ENCODE measurements at places on chromosomes 3 and 15. TPM values are rescaled to one million over a fixed set of nuclear protein-coding genes. Genes with fewer than 3 reads are reported as not detected.

- DNase-seq = no peak
- no peak overlapping the region for H3K27ac ChIP-seq
- H3K36me3 ChIP-seq = no peaks in the 10 kb centered on the region
- no peak overlapping the region for H3K4me3 ChIP-seq
- H3K27me3 ChIP-seq = peaks cover 85% of the 10 kb centered on the region
These were observed 1.4 kb downstream of the FEZF2 start for GRCh38 chr3:62371720-62372591.

DNA sequence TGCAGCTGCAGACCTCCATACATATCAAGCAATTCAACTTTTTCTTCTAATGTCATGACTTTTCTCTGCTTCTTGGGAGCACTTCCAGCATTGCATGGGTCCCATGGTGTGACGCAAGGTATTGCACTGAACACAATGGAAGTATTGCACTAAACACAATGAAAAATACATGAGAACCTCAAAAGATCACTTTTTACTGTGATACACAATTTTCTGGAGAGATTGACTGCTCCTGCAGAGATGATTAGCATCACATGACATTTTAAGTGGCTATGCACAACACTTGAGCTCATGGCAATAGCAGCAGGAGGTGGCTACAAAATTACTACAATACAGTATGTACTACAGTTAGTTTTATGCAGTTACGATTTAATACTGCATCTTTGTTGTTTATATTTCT, 113.5 kb upstream of the BHLHE40 start:
- H3K36me3 ChIP-seq = peaks cover 7% of the 10 kb centered on the region
- no peaks in the 10 kb centered on the region for H3K27me3 ChIP-seq
- H3K4me3 ChIP-seq = no peak overlapping the region
- no peak overlapping the region for H3K27ac ChIP-seq
- peaks cover 16% of the 10 kb centered on the region for H3K4me1 ChIP-seq
- no peak for DNase-seq

DNA sequence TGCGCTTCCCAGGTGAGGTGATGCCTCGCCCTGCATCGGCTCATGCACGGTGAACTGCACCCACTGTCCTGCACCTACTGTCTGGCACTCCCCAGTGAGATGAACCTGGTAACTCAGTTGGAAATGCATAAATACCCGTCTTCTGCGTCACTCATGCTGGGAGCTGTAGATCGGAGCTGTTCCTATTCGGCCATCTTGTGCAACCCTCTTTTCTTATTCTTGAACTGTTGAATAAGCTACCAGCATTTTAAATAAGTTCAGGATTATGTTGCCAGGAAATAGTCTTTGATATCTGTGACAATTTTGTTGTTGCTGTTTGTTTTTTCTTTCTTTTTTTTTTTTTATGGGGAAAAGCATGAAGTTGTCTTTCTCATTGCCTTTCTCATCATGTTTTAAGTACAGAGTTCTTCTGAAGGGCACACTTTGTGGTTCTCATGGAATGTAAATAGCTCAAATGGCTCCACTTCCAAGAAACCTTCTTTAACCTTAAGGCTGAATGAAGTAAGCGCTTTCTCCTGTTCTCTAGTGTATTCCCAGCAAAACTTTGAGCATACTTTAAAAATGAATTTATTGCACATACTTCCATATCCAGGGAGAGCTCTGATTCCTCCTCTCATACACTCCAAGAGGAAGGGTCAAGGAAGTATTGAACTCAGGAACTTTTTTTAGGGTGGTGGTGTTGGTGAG, 468.0 kb upstream of the TBL1XR1 start:
- H3K27ac ChIP-seq = peak overlapping the region; percentile 37
- H3K4me3 ChIP-seq = no peak overlapping the region
- peaks cover 5% of the 10 kb centered on the region for H3K36me3 ChIP-seq
- DNase-seq = no peak
- peaks cover 13% of the 10 kb centered on the region for H3K4me1 ChIP-seq

- H3K4me3 ChIP-seq = no peak overlapping the region
- no peak for DNase-seq
- H3K4me1 ChIP-seq = no peaks in the 10 kb centered on the region
- no peaks in the 10 kb centered on the region for H3K36me3 ChIP-seq
- no peaks in the 10 kb centered on the region for H3K27me3 ChIP-seq
These were observed 290.9 kb downstream of the C3orf38 start for GRCh38 chr3:88440701-88441100.

CEP70 gene
- total RNA-seq = 16.6 TPM

RARB gene
- not detected for total RNA-seq

DNA sequence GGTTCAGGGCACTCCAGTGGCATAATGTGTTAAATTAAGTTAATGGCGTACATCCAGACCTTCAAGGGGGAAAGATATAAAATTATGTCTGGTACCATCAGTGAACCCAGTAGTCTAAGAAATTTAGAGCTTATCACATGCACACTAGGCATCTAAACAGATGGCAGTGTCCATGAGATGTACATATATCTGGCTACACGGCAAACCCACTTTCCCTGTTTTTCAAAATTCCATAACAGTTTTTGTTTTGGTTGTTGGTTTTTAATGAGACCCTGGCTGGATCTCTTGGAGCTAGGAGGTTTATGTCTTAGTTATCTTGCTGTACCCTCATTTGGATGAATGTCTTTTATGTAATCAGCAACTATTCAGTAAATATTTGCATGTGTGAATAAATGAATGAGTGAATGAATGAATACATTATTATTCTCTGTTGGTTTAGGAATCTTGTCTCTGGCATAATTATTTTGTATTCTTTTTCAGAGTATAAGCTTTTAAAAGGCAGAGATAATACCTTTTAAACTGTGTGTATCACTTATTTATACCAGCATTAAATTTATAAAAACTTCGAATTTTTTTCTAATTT, 3.1 kb upstream of the UTS2B start:
- no peak overlapping the region for H3K27ac ChIP-seq
- peaks cover 7% of the 10 kb centered on the region for H3K4me1 ChIP-seq
- H3K4me3 ChIP-seq = no peak overlapping the region
- H3K27me3 ChIP-seq = peaks cover 11% of the 10 kb centered on the region
- H3K36me3 ChIP-seq = peaks cover 2% of the 10 kb centered on the region
- DNase-seq = no peak

SLC2A2 gene
- total RNA-seq = not detected

- H3K27ac ChIP-seq = peak overlapping the region; percentile 86
- H3K36me3 ChIP-seq = peaks cover 14% of the 10 kb centered on the region
- H3K4me3 ChIP-seq = no peak overlapping the region
- H3K4me1 ChIP-seq = peaks cover 67% of the 10 kb centered on the region
- no peaks in the 10 kb centered on the region for H3K27me3 ChIP-seq
- no peak for DNase-seq
These were observed 4.3 kb downstream of the GLB1 start for GRCh38 chr3:33092496-33093254.

DNA sequence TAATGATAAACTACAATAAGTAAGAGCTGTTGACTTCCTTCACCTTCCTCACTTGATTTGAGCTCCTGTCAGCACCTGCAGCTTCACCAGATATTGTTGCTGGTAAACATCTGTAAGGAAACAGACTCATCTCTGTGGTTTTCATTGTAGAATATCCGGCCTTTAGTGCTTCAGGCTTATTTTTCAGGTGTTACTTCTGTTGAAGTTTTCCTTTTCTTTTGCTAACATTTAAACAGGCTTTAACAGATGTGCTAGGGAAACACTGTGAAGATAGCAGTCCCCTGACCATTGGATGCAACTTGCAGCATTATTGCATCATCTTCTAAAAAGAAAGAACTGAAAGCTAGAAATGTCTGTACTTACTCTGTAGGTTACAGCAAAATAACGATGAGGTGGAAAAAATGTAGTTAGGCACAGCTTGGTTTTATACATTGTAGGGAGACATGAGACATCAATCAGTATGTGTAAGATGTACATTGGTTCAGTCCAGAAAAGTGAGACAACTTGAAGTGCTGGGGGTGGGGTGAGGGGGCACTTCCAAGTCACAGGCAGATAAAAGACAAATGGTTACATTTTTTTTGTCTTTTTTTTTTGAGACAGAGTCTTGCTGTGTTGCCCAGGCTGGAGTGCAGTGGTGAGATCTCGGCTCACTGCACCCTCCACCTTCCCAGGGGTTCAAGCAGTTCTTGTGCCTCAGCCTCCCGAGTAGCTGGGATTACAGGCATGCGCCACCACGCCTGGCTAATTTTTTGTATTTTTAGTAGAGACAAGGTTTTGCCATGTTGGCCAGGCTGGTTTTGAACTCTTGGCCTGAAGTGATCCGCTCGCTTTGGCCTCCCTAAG, 10.2 kb downstream of the EDEM1 start:
- peaks cover 8% of the 10 kb centered on the region for H3K36me3 ChIP-seq
- H3K27ac ChIP-seq = peak overlapping the region; percentile 93
- H3K4me1 ChIP-seq = peaks cover 59% of the 10 kb centered on the region
- DNase-seq = no peak

FAH gene
- total RNA-seq = 5.2 TPM

DNA sequence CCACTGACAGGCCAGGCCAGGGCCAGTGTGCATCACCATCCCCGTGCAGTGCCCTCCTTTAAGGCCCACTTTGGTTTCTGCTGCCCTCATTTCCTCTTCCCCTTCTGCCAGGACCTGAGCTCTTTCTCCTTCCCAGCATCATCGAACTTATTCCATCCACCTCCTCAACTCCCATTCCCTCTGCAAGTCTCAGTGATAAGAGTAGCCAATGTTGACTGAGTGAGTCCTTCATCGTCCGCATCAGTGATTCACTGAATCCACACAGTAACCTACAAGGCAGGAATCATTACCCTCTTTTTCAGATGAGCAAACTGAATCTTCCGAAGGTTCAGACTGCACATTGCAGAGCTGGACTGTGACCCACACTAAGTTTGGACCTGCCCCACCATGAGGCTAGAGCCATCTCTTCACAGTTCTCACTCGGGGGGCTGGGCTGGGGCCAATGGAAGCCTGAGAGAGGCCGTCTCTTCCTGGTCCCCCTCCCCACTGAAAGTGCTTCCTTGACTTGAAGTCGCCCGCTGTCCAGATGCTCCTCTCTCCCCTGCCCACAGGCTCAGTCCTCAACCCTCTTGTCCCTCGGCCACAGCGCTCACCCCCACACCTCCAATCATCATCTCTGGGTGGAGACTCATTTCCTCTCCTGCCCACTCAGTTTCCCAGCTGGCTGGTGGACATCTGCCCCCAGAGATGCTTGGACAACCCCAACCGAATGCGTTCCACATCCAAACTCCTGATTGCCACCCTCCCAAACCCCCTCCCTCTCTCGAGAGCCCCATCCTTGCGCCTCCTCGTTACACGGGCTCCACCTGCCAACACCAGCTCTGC, 15.2 kb upstream of the ANPEP start:
- H3K27me3 ChIP-seq = no peaks in the 10 kb centered on the region
- no peak overlapping the region for H3K4me3 ChIP-seq
- DNase-seq = no peak
- H3K4me1 ChIP-seq = peaks cover 9% of the 10 kb centered on the region

DNA sequence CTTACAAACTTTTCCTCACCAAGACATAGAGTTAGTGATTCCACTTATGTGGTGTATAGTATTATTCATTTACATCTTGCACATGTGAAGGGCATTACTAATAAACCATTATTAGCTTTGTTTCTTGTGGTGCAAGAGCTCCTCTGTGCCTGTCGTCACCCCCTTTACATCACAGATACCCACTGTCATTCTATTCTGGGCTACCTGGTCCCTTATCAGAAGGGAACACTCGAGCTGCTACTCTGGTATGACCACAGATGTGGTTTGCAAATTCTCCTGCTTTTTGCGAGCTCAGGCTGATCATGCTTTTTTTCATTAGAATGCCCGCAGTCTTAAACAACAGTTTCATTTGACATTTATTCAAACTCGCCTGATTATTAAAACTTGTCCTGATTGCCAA, 13.9 kb upstream of the SENP2 start:
- no peak overlapping the region for H3K4me3 ChIP-seq
- H3K27me3 ChIP-seq = no peaks in the 10 kb centered on the region
- H3K4me1 ChIP-seq = peaks cover 7% of the 10 kb centered on the region
- no peaks in the 10 kb centered on the region for H3K36me3 ChIP-seq
- no peak for DNase-seq

GHSR gene
- total RNA-seq = not detected

Measured in T-helper 17 cell (primary cell).